ENCODE measurements at places on chromosomes 2 and 18.
A peak's percentile ranks its signal among the peaks of the same experiment; 100 is the strongest.

- no peak for DNase-seq
These were observed 83.2 kb downstream of the CD8B2 start for GRCh38 chr2:106570316-106570715.

DNA sequence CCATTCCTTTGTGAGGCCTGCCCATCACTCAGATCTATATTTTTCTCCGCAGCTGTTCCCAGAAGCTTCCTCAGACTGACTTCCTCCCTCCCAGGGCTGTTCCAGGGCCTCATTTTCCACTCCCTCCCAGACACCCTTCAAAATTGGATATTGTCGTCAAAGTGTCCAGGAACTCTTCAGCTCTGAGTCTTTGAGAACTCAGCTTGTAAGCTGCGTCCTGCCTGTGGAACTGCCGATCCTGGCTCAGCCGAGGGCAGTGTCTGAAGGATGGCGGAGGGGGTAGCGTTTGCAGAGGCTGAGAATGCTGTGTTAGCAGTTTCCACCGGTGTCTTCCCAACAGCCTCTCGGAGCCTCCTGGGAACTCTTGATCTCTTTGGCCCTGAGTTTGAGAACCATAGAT is 27.1 kb downstream of the NCK2 start:
- peak; percentile 72 for DNase-seq

GRCh38 chr2:219086196-219086595 is 25.5 kb upstream of the IHH start:
- DNase-seq, result no peak

DNA sequence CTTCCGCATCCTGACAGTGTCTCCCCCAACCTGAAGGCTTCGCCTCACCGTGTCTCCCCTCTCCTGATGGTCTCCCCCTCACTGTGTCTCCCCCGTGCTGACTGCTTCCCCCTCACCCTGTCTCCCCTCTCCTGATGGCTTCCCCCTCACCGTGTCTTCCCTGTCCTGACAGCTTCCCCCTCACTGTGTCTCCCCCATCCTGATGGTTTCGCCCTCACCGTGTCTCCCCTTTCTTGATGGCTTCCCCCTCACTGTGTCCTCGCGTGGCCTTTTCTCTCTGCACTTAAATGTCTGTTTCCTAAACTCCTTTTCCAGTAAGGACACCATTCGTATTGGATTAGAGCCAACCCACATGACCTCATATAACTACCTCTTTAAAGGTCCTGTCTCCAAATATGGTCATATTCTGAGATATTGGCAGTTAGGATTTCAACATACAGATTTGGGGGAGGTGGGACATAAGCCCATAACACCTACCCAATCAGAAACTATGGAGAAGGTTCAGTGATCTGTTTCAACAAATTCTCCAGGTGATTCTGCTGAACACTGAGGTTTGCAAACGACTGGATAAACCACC is 47.9 kb upstream of the RAB27B start:
- DNase-seq, result no peak

DNA sequence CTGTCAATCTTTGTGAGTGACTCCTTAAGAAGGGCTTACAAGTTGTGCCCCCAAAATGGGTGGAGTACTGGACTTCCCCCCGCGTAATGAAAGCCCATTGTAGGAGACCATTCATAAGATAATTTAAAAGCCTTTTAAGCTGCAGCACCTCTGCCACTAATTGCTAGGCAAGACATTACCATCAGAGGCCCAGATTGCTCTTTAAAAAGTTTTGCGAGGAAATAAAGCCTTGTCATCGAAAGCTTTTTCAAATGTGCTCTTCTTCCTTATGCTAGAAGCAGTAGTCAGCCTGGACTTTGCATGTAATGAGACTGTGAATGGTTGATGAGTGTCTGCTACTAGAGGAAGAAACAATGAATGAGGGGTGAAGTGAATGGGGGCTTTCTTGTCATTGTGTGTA is 345.3 kb upstream of the CDH2 start:
- no peak for DNase-seq

Data from femur (tissue), 1 donor.